ENCODE measurements at places on chromosomes 6 and 20.
A peak's percentile ranks its signal among the peaks of the same experiment; 100 is the strongest.

- DNase-seq, result no peak
These were observed 51.3 kb downstream of the VEGFA start for GRCh38 chr6:43821101-43821886.

GRCh38 chr6:139126931-139127330, 7.9 kb upstream of the HECA start:
- no peak for DNase-seq

DNA sequence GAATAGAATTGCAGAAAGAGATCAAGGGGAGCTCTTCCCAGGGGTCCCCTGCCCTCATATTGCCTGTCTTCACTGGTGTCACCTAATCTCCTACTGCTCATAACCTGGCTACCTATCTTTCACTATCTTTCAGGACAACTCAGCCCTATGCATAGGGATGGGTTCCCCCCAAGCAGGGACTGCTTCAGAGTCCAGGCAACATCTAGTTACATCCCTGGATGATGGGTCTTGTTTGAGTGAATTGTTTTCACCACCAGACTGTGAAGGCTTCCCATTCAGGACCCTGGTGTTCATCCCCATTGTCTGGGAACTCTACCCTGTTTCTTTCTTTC, 850 bp upstream of the HECA start:
- DNase-seq, result no peak

- DNase-seq, result no peak
These were observed 103.5 kb upstream of the AKAP12 start for GRCh38 chr6:151136141-151136755.

DNA sequence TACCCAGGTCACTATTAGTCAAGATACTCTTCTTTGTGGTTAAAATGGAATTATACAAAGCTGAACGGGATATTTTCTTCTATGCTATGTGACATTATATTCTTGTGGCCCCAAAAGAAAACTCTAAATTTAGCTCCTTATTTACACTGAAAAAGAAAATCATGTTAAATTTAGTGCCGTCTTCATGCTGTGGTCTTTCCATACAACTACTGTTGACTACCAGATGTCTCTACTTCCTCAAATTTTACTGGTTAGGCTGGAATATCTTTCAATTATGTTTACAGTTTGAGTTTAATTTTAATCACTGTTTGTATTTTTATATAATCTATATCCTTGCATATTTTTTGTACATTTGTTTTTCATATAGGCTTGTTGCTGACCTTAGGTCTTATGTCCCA, 95.6 kb upstream of the FOXO3 start:
- no peak for DNase-seq

DNA sequence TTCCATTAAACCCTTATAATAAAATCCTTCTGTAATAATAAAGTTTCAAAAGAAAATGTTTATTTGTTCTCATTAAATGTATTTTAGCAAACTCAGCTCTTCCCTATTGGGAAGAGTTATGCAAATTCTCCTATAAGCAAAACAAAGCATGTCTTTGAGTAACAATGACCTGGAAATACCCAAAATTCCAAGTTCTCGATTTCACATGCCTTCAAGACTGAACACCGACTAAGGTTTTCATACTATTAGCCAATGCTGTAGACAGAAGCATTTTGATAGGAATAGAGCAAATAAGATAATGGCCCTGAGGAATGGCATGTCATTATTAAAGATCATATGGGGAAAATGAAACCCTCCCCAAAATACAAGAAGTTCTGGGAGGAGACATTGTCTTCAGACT, 3.8 kb downstream of the IL17A start:
- DNase-seq, result no peak

GRCh38 chr6:14478381-14479225, 361.0 kb downstream of the CD83 start:
- DNase-seq, result no peak

GRCh38 chr6:122302067-122302466, 97.4 kb upstream of the HSF2 start:
- DNase-seq, result no peak

DNA sequence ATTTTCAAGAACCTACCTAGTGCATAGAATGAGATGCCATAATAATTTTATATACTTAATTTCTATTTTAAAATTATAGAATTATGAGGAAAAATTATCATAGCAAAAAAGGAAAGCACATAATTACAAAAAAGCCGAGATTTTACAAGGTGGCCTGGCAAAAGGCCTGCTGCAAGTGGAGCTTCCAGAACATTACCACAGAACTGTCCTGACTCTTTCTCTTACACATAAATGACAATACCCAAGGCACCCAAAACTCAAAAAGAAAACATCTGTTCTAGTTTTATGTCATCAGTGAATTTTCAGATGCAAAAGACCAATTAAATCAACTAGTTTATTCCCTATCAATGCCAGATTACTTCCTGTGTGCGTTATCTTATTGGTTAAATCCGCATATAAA, 74.2 kb downstream of the FILIP1 start:
- no peak for DNase-seq

DNA sequence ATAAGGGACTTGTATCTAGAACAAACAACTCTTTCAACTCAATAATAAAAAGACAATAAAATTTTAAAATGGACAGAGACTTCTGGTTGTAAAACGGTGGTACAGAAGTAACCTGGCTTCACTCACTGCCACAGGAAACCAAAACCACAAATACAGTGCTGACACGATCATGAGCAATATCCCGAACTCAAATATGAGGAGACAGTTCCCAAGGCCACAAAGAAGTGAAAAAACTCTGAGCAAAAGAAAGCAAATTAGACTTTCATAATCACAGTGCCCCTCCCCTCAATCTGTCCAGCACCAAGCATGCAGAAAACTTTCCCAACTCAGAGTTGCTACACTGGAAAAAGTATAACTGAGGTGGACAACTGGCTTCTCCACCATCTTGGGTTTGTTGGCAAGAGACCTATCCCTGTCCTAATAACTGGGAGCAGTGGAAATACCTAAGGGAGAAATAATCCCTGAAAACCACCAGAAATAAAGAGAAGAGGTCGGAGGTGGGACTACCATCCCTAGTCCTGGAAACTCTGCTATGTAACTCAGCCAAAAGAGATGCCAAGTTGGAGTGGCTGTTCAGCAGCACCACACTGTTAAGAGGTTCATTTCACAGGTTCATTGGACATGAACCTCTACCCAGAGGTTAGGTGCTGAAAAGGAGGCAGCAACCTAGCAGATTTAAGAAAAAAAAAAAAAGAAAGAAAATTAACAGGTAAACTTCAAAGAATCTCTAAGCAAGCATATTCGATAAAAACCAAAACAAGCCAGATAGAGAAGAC, 55.5 kb downstream of the REV3L start:
- DNase-seq, result peak; percentile 23

DNA sequence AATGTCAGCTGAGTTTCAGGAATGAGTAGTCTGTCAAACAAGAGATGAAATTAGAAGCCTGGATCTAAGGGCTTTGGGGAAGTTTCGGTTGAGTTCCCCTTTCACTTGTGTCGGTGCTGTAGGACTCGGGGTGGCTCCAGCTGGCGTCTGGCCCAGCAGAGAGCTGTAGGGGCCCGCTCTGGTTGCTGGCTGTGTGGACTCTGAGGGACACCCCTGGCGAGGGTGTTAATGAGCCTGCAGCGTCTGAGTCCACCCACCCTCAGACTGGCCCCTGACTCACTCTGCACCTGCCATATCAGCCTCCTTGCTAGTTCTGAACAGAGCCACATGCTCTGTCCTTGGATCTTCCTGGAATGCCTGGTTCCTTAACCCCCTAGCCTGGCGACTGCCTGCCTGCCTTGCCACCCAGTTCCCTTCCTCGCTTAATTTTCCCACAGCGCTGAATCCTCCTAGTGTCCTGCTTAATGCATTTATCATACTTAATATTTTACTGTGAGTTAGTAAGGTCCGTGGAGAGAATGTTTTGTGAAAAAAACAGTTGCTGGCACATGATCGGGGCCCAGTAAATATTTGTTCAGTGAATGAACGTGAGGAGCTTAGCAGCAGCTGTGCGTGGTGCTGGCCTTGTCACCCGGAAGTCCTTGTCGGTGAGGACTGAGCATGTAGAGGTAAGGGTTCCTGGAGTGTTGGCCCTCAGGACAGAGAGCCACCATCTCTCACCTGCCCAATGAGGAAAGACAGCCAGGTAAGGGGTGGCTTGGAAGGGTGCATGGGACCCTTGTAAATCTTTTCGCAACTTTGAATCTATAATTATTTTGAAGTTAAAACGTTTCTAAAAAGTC, 1.6 kb downstream of the DNAJC5 start:
- peak; percentile 59 for DNase-seq

GRCh38 chr6:79536585-79536953, 661 bp downstream of the LCA5 start:
- DNase-seq, result no peak

DNA sequence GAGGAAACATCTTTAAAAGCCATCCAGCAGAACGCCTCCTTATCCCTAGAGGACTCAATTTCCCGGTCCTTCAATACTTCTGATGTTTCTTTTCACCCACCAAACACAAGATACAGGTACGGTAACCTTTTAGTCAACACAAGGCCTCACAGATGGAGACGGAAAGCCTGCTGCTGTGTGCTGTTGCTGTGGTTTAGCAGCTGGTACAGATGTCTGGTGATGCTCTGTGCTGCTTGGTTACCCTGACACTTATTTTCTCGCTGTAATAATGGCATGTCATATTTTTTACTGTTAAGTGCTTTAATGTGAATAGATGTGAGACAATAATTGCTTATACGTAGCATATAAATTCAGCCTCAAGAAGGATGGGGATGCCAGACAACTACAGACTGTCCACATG, 25.3 kb downstream of the GMDS start:
- DNase-seq, result no peak

- DNase-seq, result no peak
These were observed 75.6 kb downstream of the CNBD2 start for GRCh38 chr20:36043892-36044515.

- DNase-seq, result no peak
These were observed 553.0 kb downstream of the CD109 start for GRCh38 chr6:74248966-74249365.

DNA sequence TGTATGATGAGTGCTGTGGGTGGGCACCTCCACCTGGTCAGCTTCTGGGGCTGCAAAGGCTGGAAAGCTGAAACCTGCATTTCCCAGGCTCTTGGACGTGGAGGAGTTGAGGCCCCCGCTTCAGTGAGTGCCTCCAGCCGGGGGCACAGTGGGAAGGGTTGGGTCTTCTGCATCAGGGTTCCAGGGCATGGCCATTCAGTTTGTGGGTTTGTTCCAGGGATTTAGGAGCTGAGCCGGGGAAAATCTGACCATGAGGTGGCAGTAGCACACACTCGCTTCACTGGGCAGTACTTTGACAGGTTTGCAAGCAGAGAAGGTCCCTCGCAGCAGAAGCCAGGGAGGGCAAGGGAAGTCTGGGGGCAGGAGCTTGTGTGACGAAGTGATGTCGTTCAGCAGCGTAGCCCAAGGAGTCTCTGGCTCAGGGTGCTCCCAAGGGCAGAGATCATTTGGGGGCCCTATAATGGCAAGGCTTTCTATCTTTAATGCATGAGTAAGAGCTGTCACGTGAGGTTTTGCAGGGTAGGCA, 69.5 kb upstream of the SULF2 start:
- no peak for DNase-seq

DNA sequence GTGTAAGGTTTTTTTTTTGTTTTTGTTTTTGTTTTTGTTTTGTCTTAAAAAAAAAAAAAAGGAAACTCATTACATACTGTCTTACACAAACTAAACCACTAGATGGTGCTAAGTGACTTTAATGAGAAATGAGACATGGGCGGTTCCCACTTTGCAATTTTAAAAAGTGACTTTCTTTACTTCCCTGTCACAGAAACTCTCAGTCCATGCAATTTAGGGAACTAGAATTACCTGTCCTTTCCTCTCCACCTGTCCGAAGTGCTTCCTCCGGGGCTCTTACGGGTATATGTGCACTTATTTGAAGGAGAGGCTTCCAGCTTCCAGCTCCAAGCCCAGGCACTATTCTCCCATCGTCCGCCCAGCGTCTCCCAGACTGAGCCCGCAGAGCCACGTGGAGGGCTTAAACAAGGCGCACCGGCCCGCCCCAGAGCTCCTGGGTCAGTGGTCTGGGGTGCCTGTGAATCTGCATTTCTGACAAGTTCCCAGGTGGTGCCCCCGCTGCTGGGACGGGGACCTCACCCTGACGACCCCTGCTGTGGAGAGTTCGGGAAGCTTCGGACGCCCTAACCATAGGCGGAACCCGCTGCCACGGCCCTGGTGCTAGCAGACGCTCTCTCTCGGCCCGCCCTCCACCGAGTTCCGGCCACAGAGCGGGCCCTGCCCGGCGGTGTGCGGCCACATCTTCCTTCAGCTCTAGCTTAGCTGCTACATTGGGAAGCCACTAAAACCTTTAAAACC, 26.1 kb downstream of the BFSP1 start:
- DNase-seq, result peak; percentile 55

All from CD4-positive, alpha-beta T cell treated with Interleukin-15 for 1 hour (primary cell).